Activated CD4-positive, alpha-beta T cell treated with anti-CD3 and anti-CD28 coated beads for 36 hours (primary cell): ENCODE measurements at places on chromosomes 16 and 17.

DNA sequence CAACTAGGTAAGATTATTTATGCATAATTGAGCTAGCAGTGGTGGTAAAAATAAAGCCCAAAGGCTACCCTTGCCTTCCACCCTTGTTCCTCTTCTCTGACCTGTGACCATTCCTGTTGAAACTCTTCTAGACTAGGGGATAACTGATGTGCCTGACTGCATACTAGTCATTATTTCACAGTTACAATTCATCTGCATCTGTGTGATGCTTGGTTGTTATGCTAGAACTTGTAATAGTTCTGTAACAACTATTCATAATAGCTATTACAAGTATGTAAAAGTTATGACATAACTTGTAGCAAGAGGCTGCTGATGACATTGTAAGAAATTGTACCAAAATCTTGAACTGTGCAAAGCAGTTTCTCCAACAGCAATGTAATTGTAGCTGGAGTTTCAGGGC is 2.4 kb upstream of the VAC14 start:
- no peak for DNase-seq

- no peak for DNase-seq
Measured at GRCh38 chr17:72234985-72235384, 114.2 kb downstream of the SOX9 start.

DNA sequence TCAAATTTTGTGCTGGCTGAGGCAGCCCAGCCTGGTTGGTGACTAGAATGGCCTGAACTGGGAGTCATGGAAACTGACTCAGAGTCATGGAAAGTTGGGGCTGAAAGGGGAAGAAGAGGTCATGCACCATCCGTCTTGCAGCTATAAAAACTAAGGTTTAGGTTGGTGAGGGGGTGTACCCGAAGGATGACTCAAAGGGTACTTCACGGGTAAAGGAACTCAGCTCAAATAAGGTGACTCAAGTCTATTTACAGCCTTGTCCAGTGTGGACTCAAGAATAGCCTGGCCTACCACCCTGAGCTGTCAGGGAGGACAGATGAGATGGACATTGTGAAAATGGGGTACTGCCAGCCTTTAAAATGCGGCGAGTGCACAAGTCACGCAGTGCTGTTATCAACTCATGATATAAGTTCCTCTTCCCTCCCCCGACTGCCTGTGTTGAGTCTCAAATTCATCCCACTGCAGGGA is 18.6 kb downstream of the CD300LB start:
- DNase-seq, result peak; percentile 80

DNA sequence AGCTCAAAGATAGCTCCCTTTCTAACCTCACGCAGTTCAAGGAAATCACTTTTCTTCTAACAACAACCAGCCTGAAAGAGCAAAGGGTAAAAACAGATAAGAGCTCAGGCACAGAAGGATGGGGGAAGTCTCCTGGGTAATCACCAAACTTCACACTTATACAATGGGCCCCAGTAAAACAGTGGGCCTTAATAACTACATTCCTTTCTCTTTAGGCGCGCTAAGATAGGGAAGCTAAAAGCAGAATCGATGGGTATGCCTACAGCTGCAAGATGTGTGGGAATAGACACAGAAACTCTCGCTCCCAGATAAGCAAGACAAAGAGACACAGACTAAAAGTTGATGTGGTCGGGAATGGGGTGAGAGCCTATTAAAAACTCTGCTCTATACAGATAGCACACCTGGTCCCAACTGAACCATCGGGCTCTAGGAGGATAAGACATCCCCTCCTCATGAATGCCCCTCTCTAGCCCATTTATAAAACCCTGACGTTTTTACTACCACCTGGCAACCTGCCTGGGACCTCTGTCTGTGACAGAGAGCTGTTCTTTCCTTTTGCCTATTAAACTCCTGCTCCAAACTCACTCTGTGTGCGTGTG is 826 bp downstream of the LYZL6 start:
- no peak for DNase-seq

GRCh38 chr16:14955546-14956231 is 18.4 kb downstream of the NPIPA1 start:
- DNase-seq, result no peak

DNA sequence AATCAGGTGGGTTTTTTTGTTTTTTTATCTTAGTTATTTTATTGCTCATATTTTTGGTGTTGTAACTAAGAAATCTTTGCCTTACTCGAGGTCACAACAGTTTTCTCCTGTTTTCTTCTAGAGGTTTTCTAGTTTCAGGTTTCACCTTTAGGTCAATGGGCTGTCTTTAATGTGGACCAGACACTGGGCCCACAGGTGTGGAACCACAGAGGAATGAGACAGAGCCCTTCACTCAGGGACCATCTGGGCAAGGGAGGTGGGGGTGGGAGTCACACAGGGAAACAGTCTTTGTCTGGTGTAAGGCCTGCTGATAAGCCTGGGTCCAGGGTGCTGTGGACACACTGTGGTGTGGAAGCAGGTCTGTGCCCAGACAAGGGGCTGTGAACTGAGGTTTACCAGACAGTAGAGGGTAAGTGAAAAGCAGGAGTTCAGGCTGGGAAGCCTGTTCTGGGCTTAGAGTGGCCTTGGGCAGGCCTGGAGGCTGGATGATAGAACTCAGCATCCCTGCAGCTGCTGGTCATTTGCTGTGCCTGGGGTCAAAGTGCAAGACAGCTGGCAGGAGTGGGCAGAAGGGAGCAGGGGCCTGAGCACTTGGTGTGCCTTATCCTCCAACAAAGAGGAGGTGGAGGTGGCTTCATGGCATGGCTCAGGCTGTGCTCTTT is 75.6 kb downstream of the SPECC1 start:
- no peak for DNase-seq
